ENCODE measurements at places on chromosomes 7 and 10.

DNA sequence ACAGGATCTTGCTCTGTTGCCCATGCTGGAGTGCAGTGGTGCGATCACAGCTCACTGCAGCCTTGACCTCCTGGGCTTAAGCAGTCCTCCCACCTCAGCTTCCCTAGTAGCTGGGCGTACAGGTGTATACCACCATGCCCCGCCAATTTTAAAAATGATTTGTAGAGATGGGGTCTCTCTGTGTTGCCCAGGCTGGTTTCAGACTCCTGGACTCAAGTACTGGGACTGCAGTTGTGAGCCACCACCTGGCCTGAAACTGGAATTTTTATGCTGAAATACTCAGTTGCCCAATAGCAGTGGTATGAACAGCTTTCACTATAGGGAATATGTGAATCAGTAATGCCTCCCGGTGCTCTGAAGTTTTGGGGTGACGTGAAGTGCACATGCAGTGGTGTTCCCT lies 7.6 kb downstream of the ZRANB1 start:
- DNase-seq: no peak

GRCh38 chr10:29798921-29799690 lies 164.3 kb upstream of the SVIL start:
- DNase-seq: no peak

DNA sequence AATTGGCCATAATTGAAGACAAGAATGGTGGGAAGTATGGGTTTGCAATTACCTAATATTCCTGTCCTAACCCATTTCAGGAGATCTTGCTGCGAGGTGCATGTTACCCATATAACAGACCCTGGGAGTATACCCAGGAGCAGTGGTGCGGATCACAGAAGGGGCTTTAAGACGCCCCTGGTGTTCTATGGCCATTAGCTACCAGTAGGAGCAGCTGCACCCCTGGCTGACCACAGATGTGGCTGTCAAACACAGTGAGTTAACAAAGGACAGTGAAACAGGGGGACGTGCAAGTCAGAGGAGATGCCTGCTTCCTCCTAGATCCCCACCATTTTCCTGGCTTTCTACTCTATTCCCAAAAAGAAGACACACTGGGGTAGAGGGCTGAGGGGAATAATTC lies 25.2 kb downstream of the AOC1 start:
- DNase-seq: no peak

GRCh38 chr7:137834552-137834951 lies 12.2 kb downstream of the DGKI start:
- no peak for DNase-seq

- peak; percentile 50 for DNase-seq
These were observed 29.9 kb downstream of the LRRC20 start for GRCh38 chr10:70352401-70353097.

- no peak for DNase-seq
These were observed 130.4 kb downstream of the SMURF1 start for GRCh38 chr7:99013266-99014112.

GRCh38 chr7:134828361-134828760 lies 48.9 kb downstream of the CALD1 start:
- DNase-seq: no peak

GRCh38 chr7:1137517-1138167 lies 22.4 kb downstream of the ZFAND2A start:
- no peak for DNase-seq

GRCh38 chr10:126041804-126042231 lies 145.5 kb downstream of the FANK1 start:
- DNase-seq: peak; percentile 94

- no peak for DNase-seq
These were observed 56.8 kb downstream of the MPP7 start for GRCh38 chr10:28246023-28246422.

DNA sequence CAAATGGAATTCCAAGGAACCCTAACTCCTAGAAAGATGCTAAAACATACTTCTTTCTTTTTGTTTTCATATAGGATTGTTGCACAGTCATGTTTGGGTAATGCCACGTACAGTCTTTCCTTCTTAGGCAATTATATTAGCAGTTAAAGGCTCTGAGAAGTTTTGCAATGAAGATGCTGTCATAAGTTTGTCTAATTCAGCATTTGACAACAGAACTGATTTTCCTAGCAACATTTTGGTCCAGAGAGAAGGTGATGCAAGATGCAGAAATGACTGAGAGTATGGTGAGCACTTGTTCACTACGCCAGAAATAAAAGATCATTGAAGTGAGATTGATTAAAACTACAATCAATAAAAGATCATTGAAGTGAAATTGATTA lies 184.0 kb upstream of the PLXNA4 start:
- DNase-seq: no peak

DNA sequence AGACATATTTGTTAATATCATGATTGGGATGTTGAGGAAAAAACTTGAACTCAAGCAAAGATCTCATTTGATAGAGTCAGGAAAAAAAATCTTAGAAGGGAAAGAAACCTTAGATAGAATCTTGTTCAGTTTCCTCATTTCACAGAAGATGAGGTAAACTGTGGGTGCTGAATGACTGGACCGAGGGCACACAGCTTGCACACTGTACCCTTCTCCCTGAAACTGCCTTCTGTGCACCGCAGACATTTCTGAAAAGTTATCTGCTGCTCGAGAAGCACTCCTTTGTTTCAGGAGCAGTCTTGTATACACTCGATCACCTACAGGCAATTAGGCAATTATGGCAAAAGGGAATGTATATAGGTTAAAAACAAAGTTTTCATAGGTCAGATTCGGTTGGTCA lies 167.4 kb downstream of the SKAP2 start:
- DNase-seq: no peak

DNA sequence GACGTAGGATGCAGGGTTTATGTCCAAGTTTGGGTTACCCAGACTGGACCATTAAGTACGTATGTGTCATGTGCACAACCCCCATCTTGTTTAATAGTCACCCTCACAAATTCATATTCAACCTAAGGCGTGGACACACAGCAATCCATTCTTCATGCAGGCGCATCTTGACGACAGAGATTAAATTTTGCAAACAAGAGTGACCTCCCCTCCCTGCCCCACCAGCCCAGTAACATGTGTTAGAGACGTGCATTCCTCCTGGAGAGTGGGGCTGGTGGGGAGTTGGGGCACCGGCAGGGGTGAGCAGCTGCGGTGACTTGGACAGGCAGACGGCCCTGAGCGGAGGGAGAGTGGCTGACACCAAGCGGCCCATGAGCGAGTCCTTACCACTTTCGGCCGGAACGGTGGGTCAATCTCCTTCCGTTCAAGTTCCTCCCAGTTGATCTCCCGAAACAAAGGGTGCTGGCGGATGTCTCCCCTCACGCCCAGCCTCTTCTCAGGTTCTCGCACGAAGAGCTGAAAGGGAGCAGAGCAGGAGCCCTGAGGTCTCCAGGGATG lies 149.6 kb downstream of the PRKCQ start:
- no peak for DNase-seq

- no peak for DNase-seq
These were observed 13.9 kb downstream of the HDAC9 start for GRCh38 chr7:18509481-18509880.

DNA sequence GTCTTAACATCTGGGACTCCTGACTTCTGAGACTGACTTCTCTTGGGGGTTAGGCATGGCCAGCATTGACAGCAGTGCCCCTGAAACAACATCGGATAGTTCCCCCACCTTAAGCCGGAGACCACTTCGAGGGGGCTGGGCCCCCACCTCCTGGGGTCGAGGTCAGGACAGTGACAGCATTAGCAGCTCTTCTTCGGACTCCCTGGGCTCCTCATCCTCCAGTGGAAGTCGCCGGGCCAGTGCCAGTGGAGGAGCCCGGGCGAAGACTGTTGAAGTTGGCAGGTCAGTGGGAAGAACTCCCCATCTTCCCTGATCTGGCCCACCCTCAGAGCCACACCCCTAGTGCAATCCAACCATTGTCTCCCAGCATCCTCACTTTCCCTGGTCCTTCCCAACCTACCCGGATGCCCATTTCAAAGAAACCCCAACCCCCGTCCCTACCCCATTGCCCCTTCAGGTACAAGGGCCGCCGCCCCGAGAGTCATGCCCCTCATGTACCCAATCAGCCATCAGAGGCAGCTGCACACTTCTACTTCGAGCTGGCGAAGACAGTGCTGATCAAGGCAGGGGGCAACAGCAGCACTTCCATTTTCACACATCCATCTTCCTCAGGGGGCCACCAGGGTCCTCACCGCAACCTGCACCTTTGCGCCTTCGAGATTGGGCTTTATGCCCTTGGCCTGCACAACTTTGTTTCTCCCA lies 12.1 kb downstream of the ZSWIM8 start:
- DNase-seq: no peak

DNA sequence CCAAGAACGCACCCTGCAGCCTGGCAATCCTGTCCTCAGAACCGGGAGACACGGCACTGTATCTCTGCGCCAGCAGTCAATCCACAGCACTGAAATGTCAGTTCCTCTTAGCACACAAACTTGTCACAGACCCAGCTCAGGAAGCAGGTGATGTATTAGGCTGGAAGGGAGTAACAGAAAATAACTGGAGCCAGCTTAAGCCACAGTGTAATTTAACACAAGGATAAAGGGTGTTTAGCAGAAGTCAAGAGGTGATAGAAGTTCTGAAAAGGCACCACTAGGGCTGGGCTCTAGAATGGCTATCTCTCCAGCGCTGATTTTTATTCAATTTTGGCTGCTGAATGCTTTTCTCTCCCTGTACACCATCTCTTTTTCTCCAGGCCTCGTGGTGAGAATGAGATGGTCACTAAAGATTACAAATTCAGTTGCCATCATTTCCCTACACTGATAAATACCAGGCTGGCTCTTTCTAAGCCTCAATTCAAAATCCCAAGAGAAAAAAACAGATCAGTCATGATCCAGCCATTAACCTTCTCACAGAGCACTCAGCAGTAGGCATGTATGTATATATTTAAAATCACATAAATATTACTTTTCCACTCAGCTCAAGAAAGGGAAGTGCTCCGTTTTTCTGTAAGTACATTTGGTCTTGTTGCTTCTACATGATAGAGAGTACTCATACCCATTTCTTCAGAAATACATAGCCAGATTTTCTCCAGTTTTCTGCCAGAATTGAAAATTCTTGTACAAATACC lies 102.7 kb upstream of the PRSS1 start:
- no peak for DNase-seq

DNA sequence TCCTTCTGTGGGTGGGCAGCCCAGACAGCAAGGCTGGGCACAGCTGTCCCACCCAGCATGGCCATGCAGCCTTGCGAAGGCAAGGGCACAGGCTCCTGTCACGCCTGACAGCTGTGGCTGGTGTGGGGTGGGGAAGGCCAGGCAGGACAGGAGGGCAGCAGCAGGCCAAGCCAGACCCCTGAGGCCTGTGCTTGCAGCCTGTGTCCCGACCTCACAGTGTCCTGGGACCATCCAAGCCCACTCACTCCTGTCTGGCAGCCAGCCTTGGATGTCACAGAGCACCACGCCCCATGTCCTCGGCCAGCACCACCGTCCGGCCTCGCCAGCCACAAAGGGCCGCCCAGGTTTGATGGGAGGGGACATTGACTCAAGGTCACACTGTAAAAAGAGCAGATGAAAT lies 85.5 kb upstream of the LRRC4 start:
- peak; percentile 73 for DNase-seq

GRCh38 chr7:50734246-50734645 lies 48.5 kb downstream of the GRB10 start:
- DNase-seq: no peak

DNA sequence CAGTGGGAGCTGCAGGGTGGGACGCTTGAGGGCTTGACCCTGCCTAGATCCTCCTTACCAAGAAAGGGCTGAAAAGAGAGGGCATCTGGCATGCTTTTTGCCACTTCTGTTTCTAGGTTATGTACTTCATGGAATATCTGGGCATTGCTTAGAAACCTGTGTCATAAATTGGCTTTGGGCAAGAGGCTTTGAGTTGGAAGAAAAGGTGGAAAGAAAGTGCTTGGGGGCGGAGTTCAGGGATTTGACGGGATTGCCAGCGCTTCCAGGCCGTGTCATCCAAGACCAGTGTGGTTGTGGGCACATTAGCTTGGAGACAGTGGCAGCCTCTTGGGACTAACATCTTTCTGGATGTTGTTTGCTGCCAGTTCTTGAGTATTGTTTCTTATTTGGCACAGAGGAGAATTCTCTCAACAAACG lies 825 bp downstream of the ZNF862 start:
- no peak for DNase-seq

DNA sequence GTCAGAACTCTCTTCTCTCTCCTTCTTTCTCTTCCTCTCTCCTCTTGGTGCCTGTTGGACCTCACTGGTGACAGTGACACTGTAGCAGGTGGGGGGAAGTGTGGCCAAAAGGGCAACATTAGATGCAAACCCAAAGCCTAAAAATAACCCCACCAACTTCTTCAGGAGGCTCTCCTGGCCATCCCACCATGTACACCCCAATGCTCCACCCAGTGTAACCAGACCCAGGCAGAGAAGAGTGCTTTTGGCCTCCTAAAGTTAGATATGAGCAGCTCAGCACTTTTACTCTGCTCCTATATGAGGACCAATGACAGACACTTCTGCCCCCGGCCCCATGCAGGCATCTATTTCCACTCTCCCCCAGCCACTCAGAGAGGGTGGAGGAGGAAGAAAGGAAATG lies 5.5 kb downstream of the MYOZ1 start:
- no peak for DNase-seq

All from spleen (tissue), 13 donors.